T-cell (primary cell): ENCODE measurements at places on chromosomes 1 and 21. TPM values are rescaled to one million over a fixed set of nuclear protein-coding genes. Genes with fewer than 3 reads are reported as not detected.

GRCh38 chr1:155124503-155125463, 2.9 kb upstream of the EFNA1 start:
- no peak for DNase-seq

- no peak for DNase-seq
Measured at GRCh38 chr1:162682013-162682419, 49.8 kb downstream of the DDR2 start.

DNA sequence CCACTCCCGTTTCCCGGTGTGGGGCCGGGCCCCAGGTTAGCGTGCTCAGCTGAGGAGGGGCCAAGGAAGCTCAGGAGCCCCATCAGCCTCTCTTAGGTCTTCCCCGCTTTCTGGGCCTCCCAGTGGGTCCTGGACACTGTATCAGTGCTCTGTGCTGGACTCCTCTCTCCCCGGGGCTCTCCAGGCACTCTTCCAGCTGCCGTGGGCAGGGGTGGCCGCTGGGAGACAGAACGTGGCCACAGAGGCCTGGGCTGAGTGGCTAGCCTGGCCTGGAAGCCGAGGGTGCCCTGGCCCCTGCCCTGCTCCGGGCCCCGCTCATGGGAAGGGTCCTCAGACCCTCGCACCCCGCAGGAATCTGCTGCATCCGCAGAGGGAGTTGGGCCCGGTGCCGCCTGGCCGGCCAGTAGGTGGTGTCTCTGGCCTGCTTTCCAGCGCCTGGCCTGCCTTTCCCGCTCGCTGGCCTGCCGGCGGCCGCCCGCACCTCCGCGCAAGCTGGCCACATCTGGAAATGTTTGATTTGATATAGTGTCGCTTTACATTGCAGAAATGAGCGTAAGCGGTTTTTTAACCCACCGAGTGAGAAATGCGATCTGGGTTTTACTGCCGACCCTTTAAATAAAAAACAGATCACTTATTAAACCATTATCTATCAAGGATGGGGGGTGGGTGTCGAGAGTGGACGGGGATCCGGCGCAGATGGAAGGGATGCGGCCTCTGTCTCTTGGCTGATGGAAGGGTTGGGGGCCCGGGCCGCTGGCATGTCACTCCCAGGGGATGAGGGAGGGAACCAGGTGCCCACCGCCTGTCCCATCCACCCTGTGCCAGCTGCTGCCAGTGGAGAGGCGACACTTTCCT, 74.4 kb upstream of the TTC34 start:
- no peak for DNase-seq

DNA sequence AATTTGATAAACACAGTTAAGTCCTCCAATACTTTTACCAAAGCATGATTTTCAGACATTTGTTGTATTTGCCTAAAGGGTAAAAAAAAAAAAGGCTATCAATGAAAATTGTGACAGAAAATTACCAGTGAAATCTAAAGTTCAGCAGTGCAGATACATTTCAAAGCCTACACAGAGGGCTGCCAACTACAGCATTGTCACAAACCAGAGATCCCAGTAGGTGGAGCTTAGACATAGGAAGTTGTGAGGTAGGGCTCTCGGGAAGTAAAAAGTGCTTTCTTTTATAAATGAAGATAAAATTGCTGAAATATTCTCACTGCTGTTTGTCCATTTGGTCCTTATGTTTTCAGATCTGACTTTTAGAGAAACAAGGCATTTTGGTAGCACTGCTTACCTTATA, 123.0 kb downstream of the DYRK1A start:
- no peak for DNase-seq

- DNase-seq, result no peak
Measured at GRCh38 chr1:119910618-119911017, 14.3 kb upstream of the ADAM30 start.

The SPRR2E gene
- not detected for total RNA-seq

DNA sequence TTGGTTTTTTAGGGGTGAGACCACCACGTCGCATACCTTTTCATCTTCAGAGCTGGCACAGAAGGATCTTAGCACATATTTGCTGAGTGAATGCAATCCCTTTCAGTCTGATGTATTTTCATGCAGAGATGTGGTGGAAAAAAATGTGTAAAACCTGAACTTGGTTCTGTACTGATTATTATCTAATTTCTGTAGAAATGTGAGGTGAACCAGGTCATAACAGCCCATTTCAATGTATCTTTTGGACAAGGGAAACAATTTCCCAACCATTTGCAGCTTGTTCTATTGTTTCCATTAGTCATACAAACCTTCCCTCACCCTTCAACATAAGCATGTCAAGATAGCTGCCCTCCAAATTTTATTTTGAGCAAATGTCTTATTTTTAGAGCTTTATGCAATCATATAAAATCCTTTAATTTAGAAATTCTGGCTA, 46.8 kb upstream of the RUNX1 start:
- DNase-seq, result no peak

GRCh38 chr1:1470626-1471388, 758 bp upstream of the ATAD3B start:
- no peak for DNase-seq

DNA sequence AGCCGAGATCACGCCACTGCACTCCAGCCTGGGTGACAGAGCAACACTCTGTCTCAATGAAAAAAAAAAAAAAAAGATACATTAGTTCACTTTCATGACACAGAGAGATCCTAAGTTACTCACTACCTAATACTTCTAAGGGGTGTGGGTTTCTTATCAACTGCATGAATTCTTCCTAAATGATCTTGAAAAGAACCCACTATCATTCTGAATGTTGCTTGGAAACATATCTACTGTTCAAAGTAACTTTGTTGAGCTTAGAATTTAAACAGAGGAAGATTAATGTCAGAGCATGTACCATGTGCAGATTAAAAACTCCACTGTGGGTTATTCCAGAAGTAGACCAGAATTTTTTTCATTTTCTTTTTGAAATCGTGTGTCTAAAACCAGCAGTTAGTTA, 241.5 kb downstream of the LTN1 start:
- DNase-seq, result no peak

The RBM11 gene
- 16.8 TPM for total RNA-seq

The RIIAD1 gene
- total RNA-seq, result not detected

The PDZK1 gene
- total RNA-seq, result not detected

- no peak for DNase-seq
Measured at GRCh38 chr1:207039380-207040180, 7.0 kb upstream of the C1orf116 start.

- no peak for DNase-seq
Measured at GRCh38 chr1:20158358-20159070, 19.4 kb downstream of the PLA2G2F start.

The TTC3 gene
- total RNA-seq, result 141 TPM

GRCh38 chr1:107941123-107941522, 23.9 kb downstream of the VAV3 start:
- DNase-seq, result no peak

DNA sequence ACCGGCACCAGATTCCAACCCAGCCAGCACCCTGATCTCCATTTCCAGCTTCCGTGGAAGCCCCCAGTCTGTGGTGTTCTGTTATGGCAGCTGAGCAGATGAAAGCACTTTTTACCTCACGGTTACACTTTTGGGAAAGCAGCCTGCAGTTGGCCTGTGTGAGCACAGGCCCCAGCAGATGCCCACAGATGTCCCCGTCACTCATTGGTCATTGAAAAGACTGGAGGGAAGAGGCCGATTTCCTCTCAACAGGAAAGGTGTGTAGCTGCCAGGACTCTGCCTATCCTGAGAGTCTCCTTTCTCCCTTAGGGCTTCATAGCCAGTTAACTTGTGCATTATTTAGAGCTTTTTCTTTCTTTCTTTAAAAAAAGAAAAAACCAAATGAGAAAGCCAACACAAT, 123.0 kb downstream of the PCBP3 start:
- DNase-seq, result no peak

DNA sequence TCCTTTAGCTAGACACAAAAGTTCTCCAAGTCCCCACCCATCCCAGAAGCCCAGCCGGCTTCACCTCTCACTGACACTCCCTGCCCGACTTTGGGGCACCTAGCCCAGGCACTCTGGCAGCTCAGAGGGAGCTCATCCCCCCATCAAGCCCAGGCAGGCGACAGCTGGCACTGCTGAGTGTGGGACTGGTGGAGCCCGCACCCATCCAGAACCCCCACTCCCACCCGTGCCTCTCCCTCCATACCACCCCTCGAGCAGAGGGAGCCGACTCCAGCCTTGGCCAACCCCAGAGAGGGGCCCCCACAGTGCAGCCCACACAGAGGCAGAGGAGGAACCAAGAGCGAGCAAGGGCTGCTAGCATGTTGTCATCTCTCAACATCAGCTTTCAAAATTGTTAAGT, 658.6 kb downstream of the AMY1C start:
- no peak for DNase-seq

GRCh38 chr1:11518016-11518701, 39.2 kb downstream of the DISP3 start:
- DNase-seq, result no peak

DNA sequence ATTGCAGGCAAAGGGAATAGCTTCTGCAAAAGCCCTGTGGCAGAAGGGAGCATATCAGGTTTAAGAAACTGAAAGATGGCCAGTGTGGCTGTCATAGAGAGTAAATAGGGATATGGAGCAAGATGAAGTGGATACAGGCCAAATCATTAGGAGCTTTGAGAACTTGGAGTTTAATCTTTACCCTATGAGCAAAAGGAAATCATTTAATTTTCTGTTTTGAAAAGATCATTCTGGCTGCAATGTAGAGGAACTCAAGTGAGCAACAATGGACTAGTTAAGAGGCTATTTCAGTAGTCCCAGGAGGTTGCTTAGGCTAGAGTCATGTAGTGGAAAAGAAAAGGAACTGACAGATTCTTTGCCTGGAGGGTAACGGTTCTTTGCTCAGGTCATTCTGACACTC, 47.2 kb downstream of the RAP1A start:
- no peak for DNase-seq

GRCh38 chr1:223771469-223771813, 59.1 kb downstream of the CAPN2 start:
- DNase-seq, result no peak

The OR2T11 gene
- not detected for total RNA-seq

The SRSF10 gene
- total RNA-seq, result 153 TPM

GRCh38 chr21:29145354-29145782, 14.9 kb downstream of the MAP3K7CL start:
- no peak for DNase-seq

The YIPF1 gene
- 14.5 TPM for total RNA-seq

- no peak for DNase-seq
Measured at GRCh38 chr1:186535388-186536133, 74.6 kb upstream of the PDC start.

- no peak for DNase-seq
Measured at GRCh38 chr1:66599346-66599745, 65.4 kb downstream of the SGIP1 start.

The LIN28A gene
- total RNA-seq, result 0.95 TPM

GRCh38 chr1:82154219-82154970, 353.7 kb downstream of the ADGRL2 start:
- no peak for DNase-seq

- DNase-seq, result no peak
Measured at GRCh38 chr1:113109908-113110554, 37.0 kb downstream of the LRIG2 start.

DNA sequence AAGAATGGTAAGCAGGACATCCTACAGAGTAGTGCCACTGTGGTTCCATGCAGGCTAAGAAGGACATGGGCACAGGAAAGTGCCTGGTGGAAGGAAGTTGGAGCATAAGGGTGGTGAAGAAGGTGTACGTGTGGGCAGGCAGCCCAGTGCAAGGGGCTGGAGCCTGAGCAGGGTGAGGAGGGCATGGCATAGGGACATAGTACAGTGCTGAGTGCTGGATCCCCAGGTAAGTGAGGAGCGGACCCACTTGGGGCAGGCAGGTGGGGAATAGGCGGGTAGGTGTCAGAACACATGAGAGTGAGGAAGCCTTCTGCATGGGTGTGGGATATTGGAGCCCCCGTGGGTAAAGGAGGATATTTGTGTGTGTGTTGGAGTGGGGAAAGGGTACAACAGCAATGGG, 15.7 kb upstream of the LRRC53 start:
- DNase-seq, result no peak

The WDR4 gene
- 37.6 TPM for total RNA-seq

DNA sequence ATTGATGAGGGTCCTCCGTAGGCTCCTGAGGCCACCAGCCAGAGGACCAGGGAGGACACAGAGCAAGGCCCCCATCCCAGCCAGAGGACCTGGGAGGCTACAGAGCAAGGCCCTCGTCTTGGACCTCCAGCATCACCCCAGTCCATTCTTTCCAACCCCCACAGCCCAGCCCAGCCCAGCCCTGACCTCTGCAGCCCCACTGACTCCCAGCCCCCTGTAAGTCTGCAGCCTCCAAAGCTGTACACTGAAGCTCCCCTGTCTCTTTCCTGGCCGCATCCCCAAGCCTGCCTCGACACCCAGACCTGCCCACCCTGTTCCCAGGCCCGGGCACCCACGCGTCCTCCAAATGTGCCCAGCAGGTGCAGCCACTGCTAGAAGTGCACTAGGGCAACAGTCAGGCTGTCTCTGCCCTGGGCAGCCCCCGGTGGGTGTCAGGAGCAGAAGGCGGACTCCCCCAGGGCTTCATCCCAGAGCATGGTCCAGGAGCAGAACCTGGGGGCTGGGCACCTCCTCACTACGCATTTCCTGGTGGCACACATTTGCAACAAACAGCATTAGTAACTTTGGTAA, 2.1 kb downstream of the DVL1 start:
- no peak for DNase-seq

DNA sequence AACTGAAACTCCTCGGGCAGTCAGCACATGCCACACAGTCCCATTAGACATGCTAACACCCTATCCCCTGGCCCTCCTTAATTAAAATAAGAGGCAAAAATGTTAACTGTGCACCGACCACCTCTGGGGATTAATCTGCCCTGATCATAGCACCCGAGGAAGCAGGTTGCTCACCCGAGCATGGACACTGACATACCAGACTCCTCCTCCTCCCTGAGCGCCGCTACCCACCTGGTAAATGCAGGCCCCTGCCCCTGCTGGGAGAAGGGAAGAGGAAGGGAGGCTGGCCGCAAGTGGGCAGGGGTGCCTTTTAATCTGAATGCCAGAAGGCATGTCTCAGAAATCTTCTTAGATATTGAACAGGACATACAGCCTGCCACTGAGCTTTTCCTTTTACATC, 360.9 kb downstream of the RRAGC start:
- no peak for DNase-seq

GRCh38 chr1:192160196-192160595, 1.9 kb downstream of the RGS18 start:
- DNase-seq, result no peak

DNA sequence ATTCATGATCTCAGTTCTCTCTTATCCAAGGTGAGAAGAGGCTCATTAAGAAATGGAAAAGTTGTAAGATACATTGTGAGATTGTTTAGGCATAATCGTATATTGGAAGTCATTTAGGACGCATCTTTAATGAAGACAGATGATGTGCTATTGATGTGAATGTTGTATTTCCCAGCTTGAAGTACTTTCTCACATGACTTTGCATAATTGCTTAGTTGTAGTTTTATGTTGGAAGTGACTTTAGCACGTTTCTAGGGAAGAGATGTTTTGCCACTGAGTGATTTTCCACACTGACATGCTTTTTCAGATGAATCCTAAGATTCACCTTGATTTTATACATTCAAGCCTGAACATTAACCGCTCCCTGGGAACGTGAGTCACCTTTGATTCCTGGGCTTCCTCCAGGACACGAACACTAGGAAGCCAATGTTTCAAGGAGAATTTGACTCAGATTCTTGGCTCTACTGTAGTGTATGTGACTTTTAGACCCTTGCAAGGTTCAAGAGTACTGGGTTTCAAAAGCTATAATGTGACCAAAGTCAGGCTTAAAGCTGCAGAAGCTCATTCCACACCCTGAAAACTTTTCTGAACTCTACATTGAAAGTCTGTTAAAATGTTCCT, 27.9 kb downstream of the ANGEL2 start:
- no peak for DNase-seq

GRCh38 chr1:9069326-9070100, at the start of gene SLC2A5:
Gene SLC2A5, minus strand, starts transcription at chr1:9069635. Its CDS starts 99 bp downstream, at chr1:9069536.
- DNase-seq, result no peak

The B3GALT5 gene
- total RNA-seq, result not detected
